Uterus (tissue), 4 donors: ENCODE measurements at places on chromosomes 3 and 15.
A peak's percentile ranks its signal among the peaks of the same experiment; 100 is the strongest.

DNA sequence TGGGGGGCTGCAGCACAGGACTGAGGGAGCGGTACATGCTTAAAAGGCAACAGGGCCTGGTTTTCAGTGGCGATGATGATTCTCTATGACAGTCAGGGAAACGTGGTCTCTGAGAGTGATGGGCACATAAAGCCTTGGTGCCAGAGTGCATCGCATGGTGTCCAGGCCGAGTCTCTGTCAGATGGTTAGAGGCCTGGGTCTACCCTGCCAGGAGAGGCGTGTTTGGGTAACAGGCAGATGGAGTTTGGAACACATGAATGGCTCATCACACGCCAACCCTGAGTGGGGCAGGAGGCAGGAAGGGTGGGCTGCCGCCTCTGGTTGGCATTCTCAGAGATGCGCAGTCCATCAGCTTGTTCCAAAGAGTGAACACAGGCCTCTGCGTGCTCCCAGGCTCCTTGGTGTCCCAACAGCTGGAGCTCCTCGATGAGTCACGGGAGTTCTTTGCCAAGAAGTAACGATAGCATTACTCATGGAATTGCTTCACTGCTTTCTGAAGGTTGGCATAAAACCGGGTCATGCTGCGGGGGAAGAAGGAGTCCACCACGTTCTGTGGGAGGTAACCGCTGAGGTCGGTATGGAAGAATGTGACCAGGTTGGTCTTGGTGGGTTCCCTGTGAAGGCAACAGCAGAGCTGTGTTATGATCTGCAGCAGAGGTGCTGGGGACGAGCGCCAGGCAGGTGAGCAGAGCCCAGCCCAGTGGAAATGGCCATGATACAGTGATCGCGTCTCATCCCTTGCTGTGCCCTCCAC, 11.0 kb downstream of the STARD5 start:
- peak; percentile 95 for DNase-seq

- DNase-seq: no peak
These were observed 40.6 kb upstream of the POLR2M start for GRCh38 chr15:57665939-57666338.

GRCh38 chr15:67164401-67164791, 90.1 kb downstream of the AAGAB start:
- DNase-seq: peak; percentile 16

DNA sequence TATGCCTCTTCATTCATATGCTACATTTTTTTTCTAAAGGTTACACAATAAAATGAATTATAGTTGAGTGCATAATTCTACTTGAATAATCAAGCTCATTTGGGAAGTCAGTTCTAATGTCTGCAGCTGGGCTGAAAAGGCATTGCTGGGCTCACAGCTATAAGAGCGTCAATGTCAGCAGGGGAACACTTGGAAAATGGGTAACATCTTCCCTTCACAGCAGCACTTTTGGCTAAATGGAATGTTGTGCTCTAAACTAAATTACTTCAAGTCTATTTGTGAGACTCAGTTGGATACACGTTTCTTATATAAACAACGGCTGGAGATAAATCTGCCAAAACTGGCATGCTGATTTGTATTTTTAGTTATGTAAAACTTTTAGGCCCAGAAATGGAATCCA, 357.8 kb downstream of the TBL1XR1 start:
- DNase-seq: no peak

DNA sequence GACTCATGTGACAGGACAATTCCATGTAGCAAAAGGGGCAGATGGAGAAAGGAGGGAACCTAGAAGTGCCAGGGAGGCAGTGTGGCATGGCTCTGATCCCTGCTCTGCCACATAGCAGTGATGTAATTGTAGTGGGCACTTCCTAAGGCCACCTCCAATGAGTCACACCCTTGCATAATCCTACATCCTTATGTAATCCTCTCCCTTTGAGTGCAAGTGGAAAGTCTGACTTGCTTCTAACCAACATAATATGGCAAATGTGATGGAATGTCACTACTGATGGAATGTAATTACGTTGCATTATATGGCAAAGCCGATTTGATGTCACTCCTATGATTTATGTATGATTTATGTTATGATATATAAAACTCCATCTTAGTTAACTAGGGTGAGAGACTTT, 72.9 kb upstream of the ATP2C1 start:
- DNase-seq: no peak

GRCh38 chr3:48492461-48493202, 11.3 kb downstream of the SHISA5 start:
- DNase-seq: no peak

GRCh38 chr15:45855907-45856579, 221.2 kb downstream of the SQOR start:
- DNase-seq: no peak

- no peak for DNase-seq
These were observed 114.3 kb downstream of the LIPC start for GRCh38 chr15:58546066-58546591.

GRCh38 chr3:146160964-146161662, at the start of gene PLOD2:
Gene PLOD2 (minus strand): TSS chr3:146161184. CDS start chr3:146160989, 195 bp downstream.
- peak; percentile 77 for DNase-seq

GRCh38 chr3:195597848-195598247, 14.1 kb upstream of the APOD start:
- DNase-seq: no peak

- DNase-seq: no peak
These were observed 61.4 kb downstream of the CHRNA7 start for GRCh38 chr15:32091505-32092380.
